ENCODE measurements at places on chromosomes 12 and 14.

DNA sequence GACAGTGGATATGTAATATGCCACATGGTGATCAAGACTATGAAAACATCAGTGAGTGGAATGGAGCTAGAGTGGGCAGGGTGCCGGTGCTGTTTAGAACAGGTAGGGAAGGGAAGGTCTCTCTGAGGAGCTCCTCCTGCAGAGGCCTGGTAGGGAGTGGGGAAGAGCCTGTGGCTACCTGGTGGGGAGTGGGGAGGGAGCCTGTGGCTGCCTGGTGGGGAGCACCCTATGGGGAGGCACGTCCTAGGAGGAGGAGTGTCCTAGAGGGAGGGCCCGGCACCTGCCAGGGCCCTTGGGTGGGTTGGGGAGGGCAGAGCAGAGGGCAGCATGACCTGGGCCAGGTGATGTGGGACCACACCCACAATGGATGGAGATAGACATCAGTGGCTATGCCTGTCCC lies 122.6 kb downstream of the ADGRD1 start:
- DNase-seq: no peak

- no peak for DNase-seq
These were observed 203.5 kb upstream of the PLXNC1 start for GRCh38 chr12:93944911-93945310.

GRCh38 chr14:99540196-99541032 lies 59.2 kb downstream of the CCNK start:
- DNase-seq: no peak

GRCh38 chr12:55548756-55549155 lies 646 bp upstream of the OR6C4 start:
- DNase-seq: no peak

DNA sequence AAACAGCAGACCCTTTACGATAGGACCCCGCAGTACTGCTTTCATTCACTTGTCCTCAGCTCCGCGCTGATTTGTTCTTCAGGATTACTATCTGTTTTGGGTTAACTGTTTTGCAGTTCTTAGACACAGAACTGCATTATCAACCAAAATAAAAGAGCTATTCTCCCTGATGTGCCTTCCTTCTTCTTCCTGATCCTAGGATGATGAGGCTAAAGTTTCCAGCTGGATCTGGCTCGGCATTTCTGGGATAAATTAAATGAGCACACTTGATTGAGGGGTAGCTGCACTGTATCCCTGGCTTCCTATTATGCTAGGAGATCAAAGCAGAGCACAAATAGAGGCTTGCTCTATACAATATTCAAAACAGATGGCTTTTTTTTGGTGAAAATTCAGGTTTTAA lies 165.7 kb downstream of the FBXL14 start:
- no peak for DNase-seq
